ENCODE measurements at places on chromosomes 12 and 14. TPM values are rescaled to one million over a fixed set of nuclear protein-coding genes. Genes with fewer than 3 reads are reported as not detected.

RNF41 gene
- polyA plus RNA-seq: 12.4 TPM

SMCO2 gene
- polyA plus RNA-seq: not detected

PNN gene
- polyA plus RNA-seq: 38.4 TPM

P2RX2 gene
- not detected for polyA plus RNA-seq

Data from Purkinje cell (primary cell).